ENCODE measurements at places on chromosomes 13 and 19.

- no peak for DNase-seq
Measured at GRCh38 chr13:24688950-24689349, 8.7 kb downstream of the ATP12A start.

DNA sequence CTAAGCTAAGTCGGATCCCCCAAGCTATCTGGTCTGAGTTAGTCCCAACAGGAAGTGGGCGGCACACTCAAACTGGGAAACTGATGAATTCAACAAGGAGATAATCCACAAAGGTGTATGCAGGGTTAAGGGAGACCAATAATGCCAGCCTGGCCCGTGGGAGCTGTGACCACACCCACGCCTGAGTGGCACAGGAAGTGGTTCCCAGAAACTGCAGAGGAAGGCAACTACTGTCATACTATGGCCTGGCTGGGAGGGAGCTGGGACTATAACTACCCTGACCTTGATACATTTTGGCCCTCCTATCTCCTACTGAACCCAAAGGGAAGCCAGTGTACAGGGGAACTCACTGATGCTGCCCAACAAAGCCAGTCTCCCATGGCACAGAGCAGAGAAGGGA lies 85.5 kb upstream of the TDRD3 start:
- no peak for DNase-seq

DNA sequence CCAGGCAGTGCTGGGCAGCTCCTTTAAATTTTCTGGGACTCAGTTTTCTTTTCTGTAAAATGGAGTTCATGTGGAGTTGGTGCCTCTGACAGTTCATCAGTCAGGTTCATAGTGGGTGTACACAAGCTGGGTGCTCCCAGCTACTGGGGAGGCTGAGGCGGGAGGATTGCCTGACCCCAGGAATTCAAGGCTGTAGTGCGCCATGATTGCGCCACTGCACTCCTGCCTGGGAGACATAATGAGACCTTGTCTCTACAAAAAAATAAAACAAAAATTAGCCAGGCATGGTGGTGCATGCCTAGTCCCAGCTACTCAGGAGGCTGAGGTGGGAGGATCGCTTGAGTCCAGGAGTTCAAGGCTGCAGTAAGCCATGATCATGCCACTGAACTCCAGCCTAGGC lies 21.1 kb downstream of the IQCN start:
- DNase-seq: no peak

DNA sequence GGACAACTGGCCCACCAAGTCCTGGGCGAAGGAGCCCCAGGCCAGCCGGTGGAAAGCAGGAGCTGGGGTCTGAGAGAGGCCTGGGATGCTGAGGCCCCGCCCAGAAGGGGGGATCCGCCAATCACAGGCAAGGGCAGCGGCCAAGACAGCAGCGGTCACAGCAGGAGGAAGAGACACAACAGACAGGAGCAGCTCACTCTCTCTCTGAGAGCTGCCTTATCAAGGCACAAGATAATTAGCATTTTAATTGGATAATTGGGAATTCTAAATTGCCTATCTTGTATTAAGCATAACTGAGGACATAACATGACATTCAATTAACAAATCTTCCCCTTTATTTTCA lies 46.2 kb downstream of the CEBPG start:
- DNase-seq: no peak

DNA sequence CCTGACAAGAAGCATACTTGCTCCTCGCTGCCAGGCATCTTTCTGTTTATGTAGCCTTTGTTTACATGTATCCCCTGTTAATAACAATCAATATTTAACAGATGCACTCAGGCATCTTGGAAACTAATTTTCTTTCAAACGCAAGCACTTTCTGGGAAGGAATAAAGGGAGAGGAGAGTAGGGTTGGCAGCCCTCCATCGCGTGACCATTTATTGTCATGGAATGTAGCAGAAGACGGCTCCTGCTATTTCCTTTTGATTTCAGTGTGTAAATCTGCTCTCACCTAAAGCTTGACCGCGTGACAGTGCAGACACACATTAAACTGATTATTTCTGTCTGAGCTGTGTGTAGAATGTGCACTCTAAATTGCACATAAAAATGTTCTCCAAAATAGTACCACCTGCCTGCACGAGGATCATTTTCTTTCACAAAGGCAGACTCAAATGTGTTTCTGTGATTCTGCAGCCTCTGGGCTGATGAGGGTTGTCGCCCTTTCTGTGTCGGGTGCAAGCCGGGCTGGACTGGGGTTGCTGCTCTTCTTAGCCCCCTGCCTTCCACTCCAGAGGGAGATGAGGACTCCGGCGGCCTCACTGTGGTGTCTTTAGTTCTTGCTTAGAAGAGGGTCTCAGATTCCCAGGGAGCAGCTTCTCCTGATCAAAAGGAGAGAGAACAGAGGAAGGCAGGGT lies 223.5 kb upstream of the MAB21L1 start:
- no peak for DNase-seq

GRCh38 chr19:54523403-54523802 lies 20.8 kb downstream of the LAIR2 start:
- DNase-seq: peak; percentile 56

DNA sequence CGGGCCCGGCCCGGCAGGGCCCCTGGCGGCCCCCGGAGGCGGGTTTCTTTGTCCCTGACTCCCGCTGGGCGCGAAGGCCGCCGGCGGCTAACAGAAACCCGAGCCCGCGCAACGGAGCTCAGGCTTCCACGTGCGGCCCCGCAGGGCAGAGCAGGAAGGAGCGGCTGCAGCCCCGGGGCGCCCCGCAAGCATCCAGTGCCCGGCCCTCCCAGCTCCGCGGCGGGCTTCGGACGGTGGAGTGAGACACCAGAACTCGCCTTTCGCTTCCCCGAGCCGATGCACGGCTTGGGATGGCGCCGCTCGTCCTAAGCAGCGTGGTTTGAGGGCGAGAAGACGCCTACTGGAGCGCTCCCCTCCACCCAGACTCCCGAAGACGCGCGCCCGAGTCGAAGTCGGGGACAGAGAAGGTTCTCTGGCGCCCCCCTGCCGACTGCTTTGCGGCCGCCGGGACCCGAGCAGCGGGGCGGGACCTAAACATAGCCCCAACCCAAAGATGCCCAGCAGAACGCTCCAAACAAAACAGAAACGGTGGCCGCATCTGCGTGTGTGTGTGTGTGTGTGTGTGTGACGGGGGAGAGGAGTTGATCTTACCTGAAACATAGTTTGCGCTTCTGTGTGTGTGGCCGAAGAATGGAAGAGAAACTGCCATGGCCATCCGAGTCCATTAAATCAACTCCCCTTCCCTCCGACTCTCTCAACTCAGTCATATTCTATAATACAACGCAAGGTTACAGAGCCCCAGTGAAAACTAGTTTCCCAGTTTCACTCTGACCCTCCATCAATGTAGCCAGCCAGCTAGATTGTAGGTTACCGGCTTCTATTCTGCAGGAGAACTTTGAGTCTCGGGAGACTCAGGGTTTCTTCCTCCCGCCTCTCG lies 629 bp upstream of the FGF9 start:
- DNase-seq: peak; percentile 44

- no peak for DNase-seq
Measured at GRCh38 chr19:7480970-7481255, 7.9 kb downstream of the PEX11G start.

GRCh38 chr19:38120471-38121025 lies 103.5 kb downstream of the DPF1 start:
- no peak for DNase-seq

DNA sequence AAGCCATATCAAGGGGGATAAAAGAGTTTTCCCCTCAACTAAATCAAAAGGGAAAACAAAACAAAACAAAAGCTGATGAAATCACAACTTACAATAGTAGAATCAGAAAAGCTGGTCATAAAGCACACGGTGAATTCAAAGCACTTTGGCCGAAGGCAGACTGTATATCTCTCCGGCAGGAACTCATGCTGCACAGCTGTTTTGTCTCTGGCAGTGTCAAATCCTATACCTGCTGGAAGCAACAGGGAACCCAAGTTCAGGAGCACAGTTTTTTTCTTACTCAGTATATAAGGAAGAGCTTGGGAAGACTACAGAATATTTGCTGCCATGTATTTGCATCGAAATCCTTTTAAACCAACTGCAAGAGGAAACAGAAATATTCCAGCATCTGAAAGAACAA lies 213.7 kb downstream of the RFC3 start:
- DNase-seq: no peak

DNA sequence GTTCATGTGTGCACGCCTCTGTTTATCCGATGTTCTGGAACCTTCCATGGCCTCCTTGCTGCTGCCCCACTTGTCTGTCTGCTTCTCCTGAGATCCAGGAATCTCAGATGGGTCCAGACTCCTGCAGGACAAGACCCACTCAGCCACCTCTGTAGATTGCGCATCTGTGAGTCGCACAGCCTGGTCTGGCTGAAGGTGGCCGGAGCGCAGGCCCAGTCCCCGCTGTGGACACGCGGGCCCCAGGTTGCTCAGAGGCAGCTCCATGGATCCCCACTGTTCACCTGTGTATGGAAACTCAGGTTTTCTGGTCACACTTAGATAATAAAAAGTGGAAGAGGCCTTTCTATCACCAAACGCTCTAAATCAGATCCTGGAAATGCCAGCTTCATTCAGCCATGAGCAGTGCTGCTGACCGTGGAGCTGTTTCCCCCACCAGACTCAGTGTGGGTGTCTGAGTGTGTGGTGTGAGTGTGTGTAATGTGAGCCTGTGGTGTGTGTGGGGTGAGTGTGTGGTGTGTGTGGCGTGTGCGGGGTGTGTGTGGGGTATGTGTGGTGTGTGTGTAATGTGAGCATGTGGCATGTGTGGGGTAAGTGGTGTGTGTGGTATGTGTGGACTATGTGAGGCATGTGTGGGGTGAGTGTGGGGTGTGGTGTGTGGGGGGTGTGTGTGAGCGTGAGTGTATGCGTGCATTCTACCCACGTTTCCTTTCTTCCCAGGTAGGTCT lies 59.5 kb downstream of the MCF2L start:
- DNase-seq: no peak
